ENCODE measurements at places on chromosomes 16 and 17.

- DNase-seq, result no peak
These were observed 690.5 kb downstream of the KCNJ2 start for GRCh38 chr17:70859829-70860228.

DNA sequence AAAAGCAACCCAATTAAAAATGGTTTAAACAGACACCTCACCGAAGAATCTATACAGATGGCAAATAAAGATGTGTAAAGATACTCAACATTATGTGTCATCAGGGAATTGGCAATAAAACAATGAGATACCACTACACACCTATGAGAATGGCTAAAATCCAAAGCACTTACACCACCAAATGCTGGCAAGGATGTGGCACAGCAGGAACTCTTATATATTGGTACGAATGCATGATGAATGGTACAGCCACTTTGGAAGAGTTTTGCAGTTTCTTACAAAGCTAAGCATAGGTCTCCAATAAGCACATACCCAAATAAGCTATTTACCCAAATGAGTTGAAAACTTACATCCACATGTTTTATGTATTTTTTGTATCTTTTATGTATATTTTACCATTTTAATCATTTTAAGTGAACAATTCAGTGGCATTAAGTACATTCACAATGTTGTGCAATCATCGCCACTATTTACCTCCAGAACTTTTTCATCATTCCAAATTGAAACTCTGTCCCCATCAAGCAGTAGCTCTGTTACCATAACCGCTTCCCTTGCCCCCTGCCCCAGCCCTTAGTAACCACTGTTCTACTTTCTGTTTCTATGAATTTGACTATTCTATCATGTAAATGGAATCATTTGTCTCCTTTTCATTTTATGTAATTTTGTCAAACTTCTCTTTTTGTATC lies 6.7 kb upstream of the ALDH3A2 start:
- no peak for DNase-seq

DNA sequence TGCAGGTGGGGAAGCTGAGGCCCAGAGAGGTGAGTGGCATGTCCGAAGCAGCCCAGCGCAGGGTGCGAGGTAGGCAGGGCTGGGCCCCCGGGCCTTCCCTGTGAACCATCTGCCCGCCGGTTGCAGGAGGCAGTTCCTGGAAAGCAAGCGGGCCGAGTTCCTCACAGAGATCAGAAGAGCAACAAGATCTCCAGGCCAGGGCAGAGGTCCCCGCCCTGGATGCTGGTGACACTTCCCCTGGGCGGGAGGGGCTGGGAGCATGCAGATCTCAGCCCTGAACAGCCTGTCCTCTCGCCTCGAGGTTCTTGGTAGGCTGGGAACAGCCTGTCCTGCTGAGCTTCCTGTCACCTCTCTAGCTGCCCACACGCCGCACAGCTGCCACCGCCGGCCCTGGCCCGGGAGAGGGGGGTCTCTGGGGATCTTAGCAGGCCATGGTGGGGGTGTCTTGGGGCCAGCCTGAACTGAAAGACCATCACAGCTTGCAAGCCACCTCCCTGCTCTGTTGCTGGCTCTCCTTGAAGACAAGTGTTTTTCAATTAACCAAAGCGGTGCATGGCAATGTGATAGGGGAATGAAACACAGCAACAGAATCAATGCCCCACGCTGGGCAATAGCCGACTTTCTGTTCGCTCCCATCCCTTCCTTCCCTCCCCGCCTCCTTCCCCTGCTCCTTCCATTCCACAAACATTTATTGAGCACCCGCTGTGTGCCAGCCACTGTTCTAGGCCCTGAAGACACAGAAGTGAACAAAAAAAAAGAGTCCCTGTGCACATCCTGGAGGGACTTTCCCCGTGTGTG lies 31.7 kb downstream of the SOCS1 start:
- DNase-seq, result no peak

DNA sequence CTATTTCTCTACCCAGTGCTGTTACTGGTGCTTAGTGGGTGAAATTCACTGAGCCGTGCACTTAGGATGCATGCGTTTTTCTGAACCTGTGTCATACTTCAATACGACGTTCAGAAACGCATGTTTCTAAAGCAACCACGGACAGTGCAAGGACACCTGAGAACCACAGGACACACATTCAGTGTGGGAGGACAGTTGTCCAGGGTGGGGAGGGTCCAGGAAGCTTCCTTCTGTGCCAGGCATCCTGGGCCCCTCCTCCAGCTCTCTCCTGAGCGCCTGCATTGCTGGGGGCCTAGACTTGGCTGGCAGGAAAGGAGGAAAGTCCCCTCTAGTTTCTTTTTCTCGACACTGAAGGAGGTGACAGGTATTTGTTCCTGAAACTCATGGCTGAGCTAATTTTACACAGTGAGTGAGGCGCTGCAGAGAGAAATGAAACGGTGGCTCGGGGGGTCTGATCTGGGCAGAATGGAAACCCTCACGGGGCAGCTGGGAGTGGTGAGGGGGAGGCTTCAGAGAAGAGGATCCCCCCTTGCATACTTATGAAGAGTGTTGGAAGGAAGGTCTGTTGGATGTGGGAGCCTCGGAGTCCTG lies 89.9 kb downstream of the IRF8 start:
- DNase-seq, result no peak

- DNase-seq, result no peak
These were observed 53.0 kb downstream of the RPA1 start for GRCh38 chr17:1882836-1883235.

DNA sequence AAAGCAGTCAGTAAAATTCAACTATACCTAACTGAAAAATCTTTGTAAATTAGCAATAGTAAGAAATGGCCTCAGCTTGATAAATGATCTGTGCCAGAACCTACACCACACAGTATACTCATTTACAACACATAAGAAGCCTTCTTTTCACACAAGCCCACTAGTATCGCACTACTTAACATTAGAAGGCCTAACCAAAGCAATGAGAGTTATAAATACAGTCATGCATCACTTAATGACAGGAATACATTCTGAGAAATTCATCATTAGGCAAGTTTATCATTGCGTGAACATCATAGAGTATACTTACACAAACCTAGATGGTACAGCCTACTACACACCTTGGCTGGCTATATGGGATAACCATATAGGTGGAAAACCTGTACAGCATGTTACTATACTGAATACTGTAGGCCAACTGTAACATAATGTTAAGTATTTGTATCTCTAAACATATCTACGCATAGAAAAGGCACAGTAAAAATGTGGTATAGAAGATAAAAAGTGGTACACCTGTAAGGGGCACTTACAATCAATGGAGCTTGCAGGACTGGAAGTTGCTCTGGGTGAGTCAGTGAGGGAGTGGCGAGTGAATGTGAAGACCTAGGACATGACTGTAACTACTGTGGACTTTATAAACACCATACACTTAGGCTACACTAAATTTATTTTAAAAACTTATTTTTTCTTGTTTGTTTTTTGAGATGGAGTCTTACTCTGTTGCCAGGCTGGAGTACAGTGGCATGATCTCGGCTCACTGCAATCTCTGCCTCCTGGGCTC lies 126.5 kb upstream of the CORO6 start:
- DNase-seq, result no peak

DNA sequence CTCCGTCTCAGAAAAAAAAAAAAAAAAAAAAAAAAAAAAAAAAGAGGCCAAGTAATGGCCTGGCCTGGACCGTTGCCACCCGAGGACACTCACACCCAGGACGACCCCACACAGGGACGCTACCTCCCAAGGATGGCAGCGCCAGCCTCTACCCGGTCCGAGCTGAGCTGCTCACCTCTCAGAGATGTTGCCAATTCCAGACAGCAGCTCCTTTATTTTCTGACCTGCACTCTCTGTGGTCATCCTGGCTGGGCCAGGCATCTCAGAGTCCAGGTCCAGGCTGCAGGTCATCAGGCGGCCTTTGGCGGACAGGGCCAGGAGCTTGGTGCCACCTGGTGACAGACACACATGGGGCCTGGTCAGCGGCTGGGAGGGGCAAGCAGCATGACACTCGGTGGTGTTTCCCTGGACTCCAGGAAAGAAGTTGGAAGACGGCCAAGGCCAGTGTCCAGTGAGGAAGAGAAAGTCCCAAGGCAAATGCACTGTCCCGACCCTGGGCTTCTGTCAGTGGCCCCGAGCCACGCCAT lies 3.1 kb downstream of the FAAP100 start:
- no peak for DNase-seq

GRCh38 chr16:7338826-7339225 lies 6.2 kb downstream of the RBFOX1 start:
- no peak for DNase-seq

DNA sequence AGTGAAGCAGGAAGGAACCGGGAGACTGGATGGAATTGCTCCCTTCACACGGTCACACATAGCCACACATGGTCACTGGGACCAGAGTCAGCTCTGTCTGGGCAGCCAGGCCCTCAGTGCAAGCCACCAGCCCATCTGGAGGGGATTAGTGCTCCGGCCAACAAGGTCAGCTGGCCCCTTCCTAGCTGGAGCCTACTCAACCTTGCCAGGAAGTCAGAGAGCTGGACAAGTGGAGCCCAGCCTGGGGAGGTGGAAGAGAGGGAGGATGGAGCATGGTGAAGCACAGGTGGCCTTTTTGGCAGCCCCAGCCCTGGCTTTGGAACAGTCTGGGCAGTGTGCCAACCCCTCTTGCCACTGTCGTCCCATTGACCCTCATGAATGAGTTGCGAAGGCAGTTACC lies 3.7 kb upstream of the CACNA1G start:
- DNase-seq, result no peak

GRCh38 chr17:80750263-80750662 lies 205.6 kb downstream of the RPTOR start:
- DNase-seq, result no peak

GRCh38 chr16:3035289-3035971 lies 1.3 kb downstream of the BICDL2 start:
- no peak for DNase-seq

DNA sequence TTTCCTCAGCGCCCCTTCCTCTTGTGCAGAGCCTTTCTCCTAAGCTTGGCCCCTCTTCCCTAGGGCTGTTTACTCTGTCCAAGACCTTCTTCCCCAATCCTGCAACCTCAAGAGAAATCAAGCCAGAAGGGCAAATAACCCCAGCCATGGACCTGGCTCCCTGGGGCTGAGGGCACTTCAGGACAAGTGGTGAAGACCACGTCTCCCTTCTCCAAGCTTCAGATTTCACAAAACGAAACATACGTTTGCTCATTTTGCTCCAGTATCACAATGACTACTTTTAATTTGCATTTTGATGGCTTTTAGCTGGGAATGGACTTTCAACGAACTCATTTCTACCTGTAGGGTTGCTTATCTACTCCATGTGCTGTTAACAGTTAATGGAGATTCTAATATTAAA lies 139.8 kb upstream of the CACNG5 start:
- DNase-seq, result no peak

GRCh38 chr16:1895068-1895467 lies 23.1 kb upstream of the MEIOB start:
- no peak for DNase-seq

DNA sequence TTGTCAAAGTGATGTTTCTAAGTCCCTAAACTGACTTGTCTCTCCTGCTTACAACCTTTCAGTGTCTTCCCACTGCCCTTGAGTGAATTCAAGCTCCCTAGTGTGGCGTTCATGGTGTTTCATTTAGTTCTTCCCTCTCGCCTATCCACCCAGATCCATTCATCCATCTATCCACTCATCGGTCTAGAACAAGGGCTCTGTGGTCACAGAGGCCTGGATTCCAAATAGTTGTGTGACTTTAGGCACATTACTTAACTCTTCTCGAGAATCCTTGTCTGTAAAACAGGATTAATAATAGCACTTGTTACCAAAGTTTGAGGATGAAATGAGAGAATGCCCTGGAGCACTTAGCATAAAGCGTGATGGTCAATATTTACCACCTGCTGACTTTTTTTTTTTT lies 870 bp upstream of the TAC4 start:
- no peak for DNase-seq

DNA sequence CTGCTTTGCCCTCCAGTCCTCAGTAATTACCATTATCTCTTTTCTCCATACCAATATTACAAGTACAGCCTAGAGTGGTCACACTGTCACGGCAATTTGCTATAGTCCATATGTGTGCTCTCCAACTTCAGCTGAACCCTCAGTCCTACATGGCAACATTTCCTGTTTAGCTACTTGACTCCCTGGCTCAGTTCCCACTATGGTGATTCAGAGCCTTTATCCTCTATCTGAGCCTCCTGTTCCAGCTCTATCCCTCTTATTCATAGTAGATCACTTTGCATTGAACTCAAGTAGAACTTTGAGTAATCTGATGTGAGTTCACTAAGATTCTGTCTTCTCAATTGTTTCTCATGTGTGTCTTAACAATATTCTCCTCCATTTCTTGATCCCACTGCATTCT lies 43.7 kb upstream of the GOSR1 start:
- DNase-seq, result peak; percentile 37

- no peak for DNase-seq
These were observed 43.5 kb downstream of the PHKB start for GRCh38 chr16:47504599-47504998.

- no peak for DNase-seq
These were observed 10.2 kb downstream of the COTL1 start for GRCh38 chr16:84607694-84608093.

DNA sequence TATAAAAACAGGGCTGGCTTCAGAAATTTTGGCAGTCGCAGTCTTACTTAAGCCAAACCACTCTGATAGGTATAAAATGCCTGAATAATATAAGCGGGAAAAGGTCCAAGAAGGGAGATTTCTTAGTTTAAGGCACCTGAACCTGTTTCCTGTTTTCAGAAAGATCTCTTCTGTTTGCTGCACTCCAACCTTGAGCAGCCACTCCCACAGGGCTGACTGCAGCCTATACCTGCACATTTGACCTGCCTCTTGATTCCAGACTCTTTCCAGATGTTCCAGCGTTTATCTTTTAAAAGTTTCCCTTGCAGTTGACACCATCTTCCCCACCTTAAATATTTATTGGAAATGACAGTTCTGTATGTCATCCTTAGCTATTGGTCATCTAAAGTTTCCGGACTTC lies 132.2 kb downstream of the SKAP1 start:
- no peak for DNase-seq

GRCh38 chr16:22915003-22915402 lies 101.0 kb downstream of the HS3ST2 start:
- no peak for DNase-seq

GRCh38 chr16:30040221-30040620 lies 9.2 kb upstream of the TLCD3B start:
- no peak for DNase-seq

DNA sequence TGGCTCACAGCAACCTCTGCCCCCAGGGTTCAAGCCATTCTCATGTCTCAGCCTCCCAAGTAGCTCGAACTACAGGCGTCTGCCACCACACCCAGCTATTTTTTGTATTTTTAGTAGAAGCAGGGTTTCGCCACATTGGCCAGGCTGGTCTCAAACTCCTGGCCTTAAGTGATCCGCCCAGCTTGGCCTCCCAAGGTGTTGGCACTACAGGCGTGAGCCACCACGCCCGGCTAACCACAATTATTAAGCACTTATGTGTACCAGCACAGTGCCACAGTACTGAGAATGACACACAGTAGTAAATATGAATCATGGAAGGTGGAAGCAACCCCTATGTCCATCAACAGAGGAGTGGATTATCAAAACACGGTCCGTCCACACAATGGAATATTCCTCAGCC lies 49.8 kb downstream of the COTL1 start:
- no peak for DNase-seq

GRCh38 chr17:8739097-8739496 lies 5.5 kb downstream of the CCDC42 start:
- DNase-seq, result no peak

GRCh38 chr16:84687715-84688114 lies 12.1 kb upstream of the USP10 start:
- DNase-seq, result no peak

- no peak for DNase-seq
These were observed 125.4 kb upstream of the CA10 start for GRCh38 chr17:52283872-52284271.

- DNase-seq, result no peak
These were observed 20.1 kb downstream of the YWHAE start for GRCh38 chr17:1379930-1380313.
